ENCODE measurements at places on chromosomes 12 and 14.

GRCh38 chr14:39956372-39956771 lies 524.1 kb upstream of the FBXO33 start:
- no peak for DNase-seq

GRCh38 chr14:79732911-79733655 lies 478.2 kb downstream of the DIO2 start:
- no peak for DNase-seq

GRCh38 chr14:96104469-96105057 lies 65.4 kb downstream of the C14orf132 start:
- no peak for DNase-seq

- peak; percentile 23 for DNase-seq
Observed at GRCh38 chr12:104137001-104137901, 759 bp downstream of the NFYB start.

GRCh38 chr14:39368261-39368959 lies 63.8 kb downstream of the FBXO33 start:
- DNase-seq, result peak; percentile 79

DNA sequence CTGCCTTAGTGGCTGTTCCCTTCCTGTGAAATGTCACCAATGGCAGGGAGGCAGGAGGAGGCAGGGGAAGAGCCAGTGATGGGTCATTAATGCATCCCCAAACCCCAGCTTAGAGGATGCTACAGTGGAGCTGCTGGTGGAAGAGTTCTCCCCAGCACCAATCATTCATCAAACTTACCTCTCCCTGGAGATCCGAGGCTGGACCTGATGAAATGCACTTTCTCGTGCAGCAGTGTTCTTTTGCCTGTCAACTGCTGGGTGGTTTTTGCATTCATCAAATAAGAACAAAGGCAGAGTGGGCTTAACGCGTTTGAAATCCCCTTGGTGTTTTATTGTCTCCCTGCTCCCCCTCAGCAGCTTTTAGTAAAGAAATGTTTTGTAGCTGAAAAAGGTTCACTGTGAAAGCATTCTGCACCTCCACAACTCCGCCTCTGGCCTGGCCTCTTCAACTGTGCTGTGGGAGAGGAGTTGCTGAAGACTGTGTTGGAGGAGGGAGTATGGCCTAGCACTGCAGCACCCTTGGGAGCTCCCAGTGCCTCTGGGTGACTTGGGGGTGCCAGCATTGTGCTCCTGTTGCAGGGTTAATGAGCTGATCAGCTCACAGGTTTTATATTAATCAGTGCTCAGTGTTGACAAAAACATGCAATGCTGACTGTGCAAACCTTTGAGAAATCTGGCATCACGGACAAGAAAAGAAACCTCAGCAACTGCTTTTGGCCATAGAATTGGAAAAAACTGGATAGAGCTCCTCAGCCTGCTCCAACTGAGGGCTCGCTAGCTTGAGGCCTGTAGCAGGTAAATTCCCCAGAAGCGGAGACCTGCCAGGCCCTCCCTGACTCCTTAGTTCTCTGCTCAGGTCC lies 14.4 kb downstream of the TSPAN9 start:
- DNase-seq, result no peak

DNA sequence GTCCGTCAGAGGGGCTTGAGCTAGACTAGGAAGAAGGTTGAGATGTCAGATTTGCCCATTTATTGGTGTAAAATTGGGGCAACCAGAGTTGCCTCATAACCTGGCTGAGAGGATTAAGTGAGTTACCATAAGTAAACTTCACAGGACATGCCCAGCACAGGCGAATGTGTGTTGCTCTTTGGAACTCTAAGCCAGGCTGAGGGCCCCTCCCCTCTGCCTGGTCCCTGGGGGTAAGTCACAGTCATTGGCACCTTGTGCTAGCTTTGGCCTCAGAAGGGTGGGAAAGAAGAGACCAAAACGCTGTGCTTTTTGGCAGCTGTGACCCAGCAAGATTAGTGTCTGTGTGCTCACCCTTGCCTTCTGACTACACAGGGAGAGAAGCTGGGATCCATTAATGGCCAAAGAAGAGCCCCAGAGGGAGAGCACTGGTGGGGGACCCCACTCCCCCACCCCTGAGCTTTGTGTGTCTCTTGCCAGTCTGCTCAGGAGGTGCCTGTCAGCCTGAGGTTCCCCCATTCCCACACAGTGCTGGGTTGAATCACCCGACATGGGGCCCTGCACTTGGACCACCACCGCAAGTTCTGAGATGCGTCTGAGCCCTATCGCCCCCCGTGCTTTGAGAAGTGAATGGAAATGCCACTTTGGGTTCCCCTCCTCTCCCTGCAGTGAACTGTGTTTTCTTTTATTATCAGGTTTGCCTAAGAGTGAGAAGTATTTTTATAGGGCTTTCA lies 74.1 kb downstream of the CACNA1C start:
- DNase-seq, result no peak

DNA sequence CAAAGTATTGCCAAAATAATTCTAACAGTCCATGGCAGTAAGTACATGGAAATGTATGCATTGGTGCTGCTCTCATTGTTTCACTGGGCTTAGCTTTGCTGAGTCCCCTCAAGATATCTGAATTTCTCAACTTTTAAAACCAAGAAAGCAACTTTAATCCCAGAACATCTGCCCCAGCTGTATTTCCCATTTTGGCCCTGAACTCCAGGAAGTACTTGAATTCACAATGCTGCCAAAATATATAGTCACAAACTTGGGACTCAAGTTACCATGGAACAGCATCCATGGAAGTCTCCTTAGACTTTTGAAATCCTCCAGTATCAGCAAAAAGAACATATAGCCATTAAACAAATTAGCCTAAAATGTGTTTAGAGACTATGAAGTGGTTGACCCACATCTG lies 78.5 kb upstream of the FLRT2 start:
- no peak for DNase-seq

- no peak for DNase-seq
Observed at GRCh38 chr14:104889375-104889757, 24.3 kb downstream of the CEP170B start.

GRCh38 chr14:56333359-56334292 lies 215.4 kb downstream of the PELI2 start:
- DNase-seq, result peak; percentile 55

DNA sequence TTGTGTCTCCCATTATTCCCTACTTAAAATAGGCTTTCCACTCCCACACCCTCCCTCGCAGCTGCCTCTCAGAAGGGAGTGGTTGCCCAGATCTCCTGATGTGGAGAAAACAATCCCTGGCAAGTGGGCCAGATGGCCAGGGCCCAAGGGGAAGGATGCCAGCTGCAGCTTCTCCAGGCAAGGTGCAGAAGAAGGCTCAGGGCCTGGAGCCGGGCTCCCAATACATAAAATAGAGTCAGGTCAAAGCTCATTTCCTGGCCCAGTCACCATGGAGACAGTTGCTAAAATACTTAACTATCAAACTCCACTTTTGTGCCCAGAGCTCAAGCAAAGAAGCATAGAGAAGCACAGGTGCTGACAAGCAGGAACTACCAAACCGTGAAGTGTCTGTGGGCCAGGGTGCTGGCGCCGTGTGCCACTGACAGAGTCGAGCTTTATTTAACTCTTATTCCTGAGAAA lies 45.7 kb upstream of the ITPR2 start:
- peak; percentile 9 for DNase-seq

DNA sequence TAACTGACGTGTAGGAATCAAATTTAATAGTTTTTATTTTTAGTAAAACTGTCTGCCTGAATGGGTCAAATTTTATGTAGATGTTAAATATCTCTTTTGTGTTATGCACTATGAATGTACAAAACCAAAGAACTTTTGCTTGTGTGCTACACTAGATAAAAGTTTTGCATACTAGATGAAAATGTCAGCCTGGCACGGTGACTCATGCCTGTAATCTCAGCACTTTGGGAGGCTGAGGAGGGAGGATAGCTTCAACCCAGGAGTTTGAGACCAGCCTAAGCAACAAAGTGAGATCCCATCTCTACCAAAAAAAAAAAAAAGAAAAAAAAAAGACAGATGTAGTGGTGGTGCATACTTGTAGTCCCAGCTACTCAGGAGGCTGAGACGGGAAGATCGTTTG lies 11.1 kb downstream of the AEBP2 start:
- no peak for DNase-seq

DNA sequence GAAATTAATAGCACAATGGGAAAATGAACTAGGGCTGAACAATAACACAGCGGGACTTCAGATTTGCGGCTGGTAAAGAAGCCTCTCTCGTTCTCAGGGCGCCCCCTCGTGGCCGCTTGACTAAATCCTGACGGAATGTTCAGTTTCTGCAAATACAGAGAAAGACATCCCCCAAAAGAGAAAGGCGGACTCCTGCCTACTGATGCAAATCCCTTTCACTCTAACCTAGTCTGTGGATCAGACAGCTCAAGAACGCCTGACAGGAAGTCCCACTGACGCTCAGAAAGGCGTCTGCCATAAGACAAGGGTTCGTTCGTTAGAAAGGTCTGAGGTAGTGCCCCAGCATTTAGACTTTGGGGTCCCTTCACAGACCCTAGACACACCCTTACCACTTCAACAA lies 2.5 kb downstream of the NUAK1 start:
- peak; percentile 83 for DNase-seq

DNA sequence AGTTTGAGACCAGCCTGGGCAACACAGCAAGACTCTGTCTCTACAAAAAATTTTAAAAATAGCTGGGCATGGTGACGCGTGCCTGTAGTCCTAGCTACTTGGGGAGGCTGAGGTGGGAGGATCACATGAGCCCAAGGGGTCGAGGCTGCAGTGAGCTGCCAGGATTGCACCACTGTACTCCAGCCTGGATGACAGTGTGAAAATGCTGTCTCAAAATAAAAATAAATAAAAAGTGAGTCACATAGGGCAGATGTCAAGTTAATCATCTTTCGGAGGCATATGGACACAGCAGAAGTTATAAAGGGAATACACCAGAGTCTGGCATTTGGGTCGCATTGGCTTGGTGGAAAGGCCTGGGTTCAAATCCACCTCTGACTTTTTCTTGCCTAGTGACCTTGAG lies 92.7 kb downstream of the PHETA1 start:
- no peak for DNase-seq

GRCh38 chr12:30968211-30968610 lies 41.7 kb downstream of the TSPAN11 start:
- no peak for DNase-seq

- no peak for DNase-seq
Observed at GRCh38 chr12:66620688-66621087, 58.2 kb downstream of the GRIP1 start.

DNA sequence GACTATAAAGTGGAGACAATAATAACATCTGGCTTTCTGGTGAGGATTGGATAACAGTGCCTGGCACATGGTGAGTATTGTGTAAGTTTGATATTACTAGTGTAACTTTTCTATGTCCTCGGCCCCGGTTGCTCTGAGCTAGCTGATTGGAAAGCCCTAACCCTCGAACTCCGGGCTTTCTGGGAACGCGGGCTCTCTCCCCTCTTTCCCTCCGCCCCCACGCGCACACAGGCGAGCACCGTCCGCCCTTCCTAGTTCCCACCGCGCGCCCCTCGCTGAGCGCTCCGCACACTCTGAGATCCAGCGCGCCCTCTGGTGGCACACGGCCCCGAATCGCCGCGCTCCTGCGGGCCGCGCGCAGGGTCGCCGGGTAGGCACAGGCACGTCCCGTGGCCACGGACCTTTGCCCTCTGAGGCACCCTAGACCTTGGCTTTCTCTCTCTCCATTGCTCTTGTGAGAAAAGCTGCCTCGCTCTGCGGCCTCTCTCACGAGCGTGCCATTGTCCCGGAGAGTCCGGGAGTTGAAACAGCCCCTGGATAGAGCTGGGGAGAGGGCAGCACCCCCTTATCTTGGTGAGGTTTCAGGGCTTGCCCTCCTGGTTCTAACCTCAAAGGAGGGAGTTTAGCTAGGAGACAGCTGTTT lies 23.2 kb upstream of the ESRRB start:
- peak; percentile 53 for DNase-seq

DNA sequence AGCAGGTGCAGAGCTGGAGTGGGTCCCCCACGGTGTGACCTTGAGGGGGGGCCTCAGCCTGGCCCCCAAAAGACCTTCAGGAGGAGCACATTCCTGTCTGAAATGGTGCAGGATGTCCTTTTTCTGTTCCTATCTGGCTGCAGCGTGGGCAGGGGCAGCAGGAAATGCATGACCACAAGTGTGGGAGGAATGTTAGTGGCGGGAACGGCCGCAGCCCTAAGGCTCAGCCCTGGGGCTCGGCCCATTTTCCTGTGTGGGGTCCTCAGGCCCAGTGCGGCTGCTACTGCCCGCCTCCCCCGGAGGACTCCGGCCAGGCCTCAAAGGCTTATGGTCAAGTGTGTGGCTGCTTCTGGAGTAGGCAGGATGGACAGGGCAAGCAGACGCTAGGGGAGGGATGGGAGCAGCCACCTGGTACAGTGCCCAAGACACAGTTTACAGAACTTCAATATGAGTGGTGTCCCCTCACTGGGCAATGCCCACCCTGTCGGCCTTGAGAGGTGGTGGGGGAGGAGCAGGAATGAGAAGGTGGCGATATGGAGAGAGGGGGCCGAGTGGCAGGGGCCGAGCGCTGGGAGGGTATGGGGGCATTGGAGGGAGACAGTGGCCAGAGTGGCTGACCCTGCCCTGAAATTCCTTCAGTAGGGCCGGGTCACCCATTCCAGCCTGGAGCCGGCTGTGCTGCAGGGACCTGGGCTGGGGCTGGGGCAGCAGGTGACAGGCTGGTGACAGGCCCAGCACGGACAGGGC lies 137.4 kb downstream of the CALM1 start:
- DNase-seq, result no peak

DNA sequence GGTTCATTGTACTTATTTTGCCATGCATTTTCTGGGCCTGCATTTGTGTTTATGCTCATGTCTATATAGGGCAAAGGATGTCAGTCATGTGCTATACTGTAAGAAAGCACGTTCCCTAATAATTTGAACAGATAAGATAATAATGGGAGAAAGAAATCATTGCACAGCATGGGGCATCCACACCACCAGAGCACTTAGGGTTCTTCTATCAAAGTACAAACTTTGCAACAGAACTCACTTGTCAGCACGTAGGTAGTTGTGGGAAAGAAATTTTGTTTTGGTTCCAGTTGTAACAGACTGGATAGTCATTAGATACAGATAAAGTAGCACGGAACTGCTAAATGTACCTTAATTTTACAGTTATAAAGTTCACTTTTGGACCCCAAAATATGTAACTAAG lies 10.1 kb downstream of the PPP1CC start:
- DNase-seq, result no peak

DNA sequence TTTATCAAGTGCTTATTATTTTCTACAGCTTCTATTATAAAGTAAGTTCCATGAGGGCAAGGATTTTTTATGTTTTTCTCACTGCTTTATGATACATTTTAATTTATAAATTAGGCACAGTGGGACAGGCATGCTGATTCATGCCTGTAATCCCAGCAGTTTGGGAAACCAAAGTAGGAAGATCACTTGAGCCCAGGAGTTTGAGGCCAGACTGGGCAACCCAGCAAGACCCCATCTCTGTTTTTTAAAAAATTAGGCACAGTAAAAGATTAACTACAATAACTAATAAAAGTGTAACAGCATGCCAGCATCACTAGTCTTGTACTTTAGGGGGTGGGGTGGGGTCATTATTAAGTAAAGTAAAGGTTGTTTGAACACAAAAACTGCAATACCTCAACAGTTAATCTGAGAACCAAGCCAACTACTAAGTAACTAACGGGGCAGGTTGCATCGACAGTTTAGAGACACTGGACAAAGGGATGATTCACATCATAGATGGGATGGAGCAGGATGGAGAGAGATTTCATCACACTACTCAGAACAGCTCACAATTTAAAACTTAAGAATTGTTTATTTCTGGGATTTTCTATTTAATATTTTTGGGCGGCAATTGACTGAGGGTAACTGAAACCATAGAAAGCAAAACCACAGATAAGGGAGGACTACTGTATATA lies 119.5 kb downstream of the PLEKHA5 start:
- DNase-seq, result no peak
